ENCODE measurements at places on chromosomes 1 and 21. TPM values are rescaled to one million over a fixed set of nuclear protein-coding genes. Genes with fewer than 3 reads are reported as not detected.

FAM72D gene
- 3.7 TPM for total RNA-seq

DPT gene
- total RNA-seq = not detected

OPRD1 gene
- not detected for total RNA-seq

PLA2G2C gene
- total RNA-seq = not detected

KCNJ9 gene
- not detected for total RNA-seq

LRRC3 gene
- total RNA-seq = 4.8 TPM

SLC35F3 gene
- not detected for total RNA-seq

PFKFB2 gene
- total RNA-seq = 9.4 TPM

DLGAP3 gene
- total RNA-seq = 0.06 TPM

BATF3 gene
- not detected for total RNA-seq

FABP3 gene
- 0.24 TPM for total RNA-seq

BEND5 gene
- not detected for total RNA-seq

NEXN gene
- total RNA-seq = 1.1 TPM

NFASC gene
- not detected for total RNA-seq

TEDDM1 gene
- total RNA-seq = not detected

CAMSAP2 gene
- total RNA-seq = 8.2 TPM

ARHGEF19 gene
- total RNA-seq = 1.8 TPM

GIPC2 gene
- total RNA-seq = 39.7 TPM

LCE1C gene
- total RNA-seq = not detected

RAB13 gene
- total RNA-seq = 24.7 TPM

CRYBG2 gene
- total RNA-seq = 1.3 TPM

PIK3R3 gene
- total RNA-seq = 6.9 TPM

FAM163A gene
- not detected for total RNA-seq

DPH2 gene
- total RNA-seq = 38.3 TPM

MSH4 gene
- 0.09 TPM for total RNA-seq

C4BPB gene
- 155 TPM for total RNA-seq
